ENCODE measurements at places on chromosomes 4 and X. TPM values are rescaled to one million over a fixed set of nuclear protein-coding genes. Genes with fewer than 3 reads are reported as not detected.

NPY2R gene
- total RNA-seq = not detected

RBM46 gene
- not detected for total RNA-seq

GRCh38 chrX:13659063-13659462 lies 6.1 kb downstream of the TCEANC start:
- no peaks in the 10 kb centered on the region for H3K36me3 ChIP-seq
- H3K27ac ChIP-seq = no peak overlapping the region
- H3K4me1 ChIP-seq = no peaks in the 10 kb centered on the region
- H3K27me3 ChIP-seq = no peaks in the 10 kb centered on the region
- no peak for DNase-seq

DNA sequence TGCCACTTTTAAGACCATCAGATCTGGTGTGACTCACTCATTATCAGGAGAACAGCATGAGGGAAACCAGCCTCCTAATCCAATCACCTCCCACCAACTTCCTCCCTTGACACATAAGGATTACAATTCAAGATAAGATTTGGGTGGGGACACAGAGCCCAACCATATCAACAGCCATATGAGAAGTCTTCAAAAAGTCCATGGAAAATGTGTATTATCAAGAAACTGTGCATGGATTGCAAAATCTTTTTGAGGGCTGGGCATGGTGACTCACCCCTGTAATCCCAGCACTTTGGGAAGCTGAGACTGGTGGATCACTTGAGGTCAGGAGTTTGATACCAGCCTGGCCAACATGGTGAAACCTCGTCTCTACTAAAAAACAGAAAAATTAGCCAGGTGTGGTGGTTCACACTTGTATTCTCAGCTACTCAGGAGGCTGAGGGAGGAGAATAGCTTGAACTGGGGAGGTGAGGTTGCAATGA lies 17.8 kb upstream of the RPL39 start:
- no peak for DNase-seq
- H3K36me3 ChIP-seq = no peaks in the 10 kb centered on the region
- H3K27ac ChIP-seq = no peak overlapping the region
- no peak overlapping the region for H3K4me3 ChIP-seq
- H3K4me1 ChIP-seq = no peaks in the 10 kb centered on the region

TEX13D gene
- not detected for total RNA-seq

RHOXF2 gene
- not detected for total RNA-seq

DNA sequence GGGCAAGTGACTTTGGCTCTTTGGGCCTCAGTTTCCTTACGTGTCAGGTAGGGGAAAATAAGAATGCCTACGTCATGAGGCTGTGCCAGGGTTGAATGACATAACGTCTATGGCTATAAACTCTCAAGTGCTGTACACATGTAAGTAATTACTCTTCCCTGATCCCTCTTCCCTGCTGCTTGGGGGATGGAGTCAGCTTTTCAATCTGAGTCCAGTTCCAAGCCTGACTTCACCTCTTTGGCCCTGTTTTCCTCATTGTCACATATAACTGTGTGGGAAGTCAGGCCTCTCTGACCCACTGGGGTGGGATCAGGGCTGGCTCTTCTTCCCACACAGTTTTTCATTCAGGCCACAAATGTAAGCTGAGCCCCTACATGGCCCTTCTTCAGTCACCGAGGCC lies 11.4 kb upstream of the CITED1 start:
- no peak overlapping the region for H3K4me3 ChIP-seq
- H3K36me3 ChIP-seq = no peaks in the 10 kb centered on the region
- no peaks in the 10 kb centered on the region for H3K4me1 ChIP-seq
- DNase-seq = no peak
